ENCODE measurements at places on chromosomes 7 and 10. TPM values are rescaled to one million over a fixed set of nuclear protein-coding genes. Genes with fewer than 3 reads are reported as not detected.

GRCh38 chr10:42984035-42984610 lies 92.7 kb upstream of the RET start:
- no peaks in the 10 kb centered on the region for H3K27me3 ChIP-seq
- H3K4me1 ChIP-seq: no peaks in the 10 kb centered on the region
- H3K36me3 ChIP-seq: no peaks in the 10 kb centered on the region
- no peak for DNase-seq
- H3K4me3 ChIP-seq: no peak overlapping the region
- H3K27ac ChIP-seq: no peak overlapping the region

DNA sequence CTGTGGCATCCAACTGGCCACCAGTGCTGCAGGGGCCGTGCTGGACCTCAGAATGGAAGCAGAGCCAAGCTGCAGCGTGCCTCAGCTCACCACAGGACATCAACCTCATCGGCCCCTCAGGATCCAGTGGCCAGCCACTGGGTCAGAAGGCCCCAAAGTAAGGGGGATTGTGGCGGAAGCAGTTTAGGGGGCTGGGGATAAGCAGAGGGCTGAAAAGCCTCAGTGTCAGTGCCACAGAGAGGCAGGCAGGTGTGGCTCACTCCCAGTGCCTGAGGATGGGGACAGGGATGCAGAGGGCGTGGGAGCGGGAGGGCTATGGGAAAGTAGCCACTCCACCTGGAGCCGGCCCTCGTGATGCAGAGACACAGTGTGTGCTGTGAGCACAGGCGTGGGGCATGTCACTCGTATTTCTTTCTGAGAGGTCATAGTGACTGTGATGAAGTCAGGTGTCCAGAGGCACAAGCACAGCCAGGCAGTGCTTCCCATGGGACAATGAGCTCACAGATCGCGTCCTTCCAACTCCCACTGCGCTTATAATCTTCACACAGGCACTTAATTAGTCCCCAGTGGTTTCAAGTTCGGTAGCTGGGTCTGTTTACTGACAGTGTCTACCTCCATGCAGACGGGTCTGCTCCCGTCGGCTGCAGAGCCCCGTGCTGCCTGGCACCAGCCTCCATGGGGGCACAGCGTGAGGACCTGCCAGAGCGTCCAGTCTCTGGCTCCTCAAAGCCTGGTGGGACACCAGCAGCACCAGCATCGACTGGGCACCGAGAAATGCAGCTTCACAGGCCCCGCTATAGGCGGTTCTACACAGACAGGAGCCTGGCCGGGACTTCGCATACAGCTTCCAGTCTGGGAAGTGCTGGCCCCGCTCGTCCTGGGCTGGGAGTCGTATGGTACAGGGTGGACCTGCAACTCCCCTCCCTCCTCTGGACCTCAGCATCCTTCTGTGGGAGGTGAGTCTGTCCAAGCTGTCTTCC lies 42.9 kb upstream of the CNPY1 start:
- H3K27me3 ChIP-seq: peaks cover 5% of the 10 kb centered on the region
- H3K4me1 ChIP-seq: peaks cover 9% of the 10 kb centered on the region
- no peak overlapping the region for H3K27ac ChIP-seq

DNA sequence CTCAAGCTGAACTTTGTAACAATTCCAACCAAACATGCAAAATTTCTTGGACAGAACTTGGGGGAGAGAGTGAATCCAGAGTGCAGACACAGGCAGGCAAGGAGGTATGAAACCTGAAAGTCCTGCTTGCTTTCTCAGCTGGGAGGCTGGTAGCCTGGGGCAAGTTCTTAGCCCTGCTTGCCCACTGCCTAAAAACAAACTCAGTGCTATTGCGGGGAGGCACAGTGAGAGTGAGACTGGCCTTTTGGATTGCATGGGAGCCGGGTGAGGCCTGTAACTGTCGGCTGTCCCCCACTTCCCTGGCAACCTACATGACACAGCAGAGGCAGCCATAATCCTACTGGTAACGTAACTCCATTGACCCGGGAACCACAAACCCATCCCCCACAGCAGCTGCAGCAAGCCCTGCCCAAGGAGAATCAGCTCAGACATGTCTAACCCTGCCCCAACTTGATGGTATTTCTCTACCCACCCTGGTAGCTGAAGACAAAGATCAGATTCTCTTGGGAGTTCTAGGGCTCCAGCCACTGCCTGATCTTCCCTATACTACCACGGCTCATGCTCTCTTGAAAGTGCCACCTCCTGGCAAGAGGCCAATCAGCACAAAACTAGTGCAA lies 663.6 kb downstream of the GRM8 start:
- no peak overlapping the region for H3K27ac ChIP-seq
- no peaks in the 10 kb centered on the region for H3K36me3 ChIP-seq
- no peaks in the 10 kb centered on the region for H3K4me1 ChIP-seq

GRCh38 chr7:135349746-135350145 lies 116.1 kb downstream of the STRA8 start:
- H3K36me3 ChIP-seq: no peaks in the 10 kb centered on the region
- no peaks in the 10 kb centered on the region for H3K27me3 ChIP-seq
- no peaks in the 10 kb centered on the region for H3K4me1 ChIP-seq
- DNase-seq: no peak

DNA sequence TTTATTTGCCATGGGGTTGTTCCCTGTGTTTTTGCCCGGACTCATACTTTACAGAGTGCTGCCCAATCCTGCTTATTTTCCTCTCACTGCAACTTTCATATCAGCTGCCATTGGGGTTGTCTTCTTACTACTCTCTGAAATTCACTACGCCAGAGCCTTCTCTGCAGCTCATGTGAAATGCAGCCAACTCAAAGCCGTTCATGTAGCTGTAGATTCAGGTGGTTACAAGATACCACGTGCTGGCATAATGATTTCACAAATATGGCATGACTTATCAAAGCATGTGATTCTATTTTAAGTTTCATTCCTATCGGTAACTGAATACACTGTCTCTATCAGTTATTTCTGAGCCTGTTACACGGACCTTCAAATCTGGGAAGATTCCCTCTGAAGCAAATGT lies 130.3 kb upstream of the WNT16 start:
- no peak overlapping the region for H3K27ac ChIP-seq
- H3K4me1 ChIP-seq: no peaks in the 10 kb centered on the region
- H3K27me3 ChIP-seq: no peaks in the 10 kb centered on the region
- no peak for DNase-seq

DNA sequence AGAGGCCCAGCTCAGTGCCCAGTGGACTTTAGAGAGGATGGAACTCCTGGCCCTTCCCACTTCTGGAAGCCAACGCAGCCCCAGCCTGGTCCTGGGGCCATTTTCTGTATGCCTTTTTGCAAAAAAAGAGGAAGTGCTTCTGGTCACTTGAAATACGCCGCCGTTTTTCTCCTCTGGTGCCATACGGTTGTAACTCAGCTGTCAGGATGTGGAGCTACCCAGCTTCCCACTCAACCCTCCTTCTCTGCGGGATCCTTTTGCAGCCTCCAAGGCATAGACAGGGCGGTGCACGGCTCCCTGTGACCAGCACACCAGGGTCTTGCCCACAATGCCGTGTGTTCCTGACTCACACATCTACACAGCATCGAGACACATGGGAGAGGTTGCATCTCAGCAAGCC lies 369.6 kb downstream of the TCERG1L start:
- no peak for DNase-seq
- no peaks in the 10 kb centered on the region for H3K36me3 ChIP-seq
- no peaks in the 10 kb centered on the region for H3K27me3 ChIP-seq

- peaks cover 48% of the 10 kb centered on the region for H3K27me3 ChIP-seq
- no peak overlapping the region for H3K4me3 ChIP-seq
- H3K27ac ChIP-seq: no peak overlapping the region
- no peak for DNase-seq
- H3K4me1 ChIP-seq: no peaks in the 10 kb centered on the region
Measured at GRCh38 chr10:100319707-100320402, 10.2 kb downstream of the PKD2L1 start.

- H3K4me3 ChIP-seq: no peak overlapping the region
- no peaks in the 10 kb centered on the region for H3K4me1 ChIP-seq
- H3K27me3 ChIP-seq: no peaks in the 10 kb centered on the region
- DNase-seq: no peak
- no peak overlapping the region for H3K27ac ChIP-seq
- H3K36me3 ChIP-seq: no peaks in the 10 kb centered on the region
Measured at GRCh38 chr7:46444256-46444655, 523.2 kb upstream of the IGFBP3 start.

DNA sequence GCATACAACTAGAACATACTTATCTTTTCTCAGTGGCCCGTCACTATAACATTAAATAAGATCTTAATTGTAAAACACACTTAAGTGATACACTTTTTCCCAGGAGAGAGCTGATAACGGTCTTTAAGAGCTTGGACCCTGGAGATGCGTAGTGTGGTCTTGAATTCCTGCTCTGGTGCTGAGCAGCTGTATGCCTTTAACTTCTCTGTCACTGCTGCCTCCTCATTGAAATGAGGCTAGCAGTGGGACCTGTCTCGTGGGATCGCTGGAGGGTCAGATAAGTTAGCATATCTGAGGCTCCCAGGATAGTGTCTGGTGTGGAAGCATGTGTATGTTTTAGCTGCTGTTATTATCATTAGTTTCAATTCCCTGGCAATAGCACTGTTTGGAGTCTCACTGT lies 194.9 kb downstream of the SDK1 start:
- H3K27me3 ChIP-seq: no peaks in the 10 kb centered on the region
- H3K4me1 ChIP-seq: no peaks in the 10 kb centered on the region

DNA sequence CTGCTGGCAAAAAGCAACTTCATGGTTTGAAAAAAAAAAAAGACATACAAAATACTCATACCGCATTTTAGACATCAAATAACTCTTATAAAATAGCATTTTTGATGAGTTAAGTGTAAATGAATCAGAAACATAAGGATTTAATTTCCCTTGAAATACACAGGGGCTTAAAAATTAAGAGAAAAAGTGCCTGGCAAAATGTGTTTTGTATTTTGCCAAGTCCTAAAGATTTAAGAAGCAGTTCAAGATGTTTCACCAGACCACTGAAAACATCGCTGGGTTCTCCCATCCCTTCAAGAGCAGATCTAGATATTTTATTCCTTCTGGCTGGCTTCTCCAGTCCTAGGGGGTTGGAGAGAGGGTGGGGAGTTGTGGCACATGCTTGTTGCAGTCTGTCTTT lies 396.4 kb downstream of the INHBA start:
- no peak overlapping the region for H3K27ac ChIP-seq
- H3K27me3 ChIP-seq: no peaks in the 10 kb centered on the region
- DNase-seq: no peak
- no peak overlapping the region for H3K4me3 ChIP-seq

DNA sequence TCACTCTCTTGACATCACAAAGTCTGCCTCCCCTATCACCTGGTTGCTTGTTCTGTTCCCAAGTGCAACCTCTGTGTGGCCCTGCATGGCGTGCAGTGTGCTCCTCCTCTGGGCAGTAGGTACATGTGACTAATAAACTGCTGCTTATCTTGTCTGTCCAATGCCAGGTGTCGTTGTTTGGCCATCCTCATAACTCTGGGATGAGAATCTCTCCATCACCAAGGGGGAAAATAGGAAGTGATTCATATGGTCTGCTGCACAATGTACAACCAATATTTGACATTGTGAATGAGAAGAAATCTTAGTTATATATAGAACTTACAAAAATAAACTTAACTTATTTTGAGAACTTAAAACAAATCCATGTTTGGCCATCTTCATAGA lies 135.2 kb downstream of the INHBA start:
- H3K36me3 ChIP-seq: no peaks in the 10 kb centered on the region
- no peaks in the 10 kb centered on the region for H3K27me3 ChIP-seq
- H3K27ac ChIP-seq: no peak overlapping the region
- no peaks in the 10 kb centered on the region for H3K4me1 ChIP-seq
- H3K4me3 ChIP-seq: no peak overlapping the region

DNA sequence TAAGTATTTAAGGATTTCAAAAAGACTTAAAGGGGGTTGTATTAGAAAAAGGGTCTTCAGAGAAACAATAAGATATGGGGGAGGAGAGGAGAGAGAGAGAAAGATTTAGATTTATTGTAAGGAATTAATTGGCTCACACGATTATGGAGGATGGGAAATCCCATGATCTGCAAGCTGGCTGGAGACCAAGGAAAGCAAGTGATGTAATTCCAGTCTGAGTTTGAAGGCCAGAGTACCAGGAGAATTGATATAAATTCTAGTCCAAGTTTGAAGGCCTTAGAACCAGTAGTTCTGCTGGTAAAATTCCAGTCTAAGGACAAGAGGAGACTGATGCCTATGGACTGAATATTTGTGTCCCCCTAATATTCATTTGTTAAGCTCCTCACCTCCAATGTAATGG lies 20.6 kb upstream of the SLC13A1 start:
- no peaks in the 10 kb centered on the region for H3K4me1 ChIP-seq
- H3K27ac ChIP-seq: no peak overlapping the region
- H3K36me3 ChIP-seq: no peaks in the 10 kb centered on the region
- no peak overlapping the region for H3K4me3 ChIP-seq

DNA sequence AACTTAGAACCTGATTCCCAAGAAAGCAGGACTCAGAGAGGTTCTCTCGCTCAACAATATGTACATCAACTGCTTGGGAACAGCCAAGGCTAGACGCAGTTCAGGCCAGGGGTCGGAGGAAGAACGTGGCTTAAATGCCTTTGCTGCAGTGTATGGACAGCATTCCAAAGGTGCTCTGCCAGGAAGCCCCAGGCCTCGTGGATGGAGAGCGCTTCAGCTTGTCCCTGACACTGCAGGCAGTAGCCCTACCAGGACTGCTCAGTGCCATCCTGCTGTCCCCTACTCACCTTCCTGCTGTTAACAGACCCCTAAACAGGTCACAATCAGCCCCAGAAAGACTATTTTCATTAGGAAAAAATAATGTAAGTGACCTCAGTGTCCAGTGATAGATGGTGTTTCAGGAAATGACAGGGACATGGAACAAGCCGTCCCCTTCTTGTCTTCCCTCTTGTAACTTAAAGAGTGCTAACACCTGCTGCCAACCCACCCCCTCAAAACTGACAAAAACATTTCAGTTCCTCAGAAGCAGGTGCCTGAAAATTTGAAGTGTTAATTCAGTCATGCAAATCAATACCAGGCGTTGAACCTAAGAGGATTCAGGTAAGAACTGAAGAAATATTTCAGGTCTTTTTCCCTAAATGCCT lies 16.5 kb downstream of the CREB3L2 start:
- H3K4me3 ChIP-seq: no peak overlapping the region
- peak overlapping the region; percentile 80 for H3K27ac ChIP-seq
- H3K36me3 ChIP-seq: no peaks in the 10 kb centered on the region
- H3K4me1 ChIP-seq: peaks cover 48% of the 10 kb centered on the region

DNA sequence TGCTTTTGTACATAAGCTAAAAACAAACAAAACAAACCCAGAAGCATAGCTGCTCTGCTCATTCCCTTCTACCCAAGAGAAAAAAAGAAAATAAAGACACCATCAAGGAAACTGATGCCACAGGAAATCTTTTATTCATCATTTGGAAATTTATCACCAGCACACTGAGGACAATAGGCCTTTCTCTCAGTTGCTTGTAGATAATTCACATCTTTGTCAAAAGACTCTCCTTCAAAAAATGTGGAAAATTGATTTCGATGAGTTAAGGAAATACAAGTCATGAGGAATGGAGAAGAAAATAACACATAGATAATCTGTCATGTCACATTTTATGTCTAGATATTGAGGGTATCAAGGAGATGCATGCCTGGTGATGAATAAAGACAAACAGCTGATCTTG lies 53.5 kb downstream of the ZNF37A start:
- no peaks in the 10 kb centered on the region for H3K4me1 ChIP-seq
- no peaks in the 10 kb centered on the region for H3K27me3 ChIP-seq
- no peaks in the 10 kb centered on the region for H3K36me3 ChIP-seq
- no peak overlapping the region for H3K27ac ChIP-seq
- H3K4me3 ChIP-seq: no peak overlapping the region

GRCh38 chr10:129921065-129921670 lies 42.9 kb downstream of the EBF3 start:
- DNase-seq: no peak
- no peaks in the 10 kb centered on the region for H3K27me3 ChIP-seq
- H3K36me3 ChIP-seq: no peaks in the 10 kb centered on the region

The RAB18 gene
- total RNA-seq: 84.5 TPM

The C7orf57 gene
- total RNA-seq: not detected

The FAM13C gene
- total RNA-seq: 5.6 TPM

The OR9A2 gene
- not detected for total RNA-seq

The ADIRF gene
- total RNA-seq: 43.4 TPM

The CDK14 gene
- total RNA-seq: 15.4 TPM

The CHN2 gene
- 17.1 TPM for total RNA-seq

The ARL3 gene
- 2.2 TPM for total RNA-seq

Measured in transverse colon (tissue), 4 donors.